ENCODE measurements at places on chromosomes 7 and 10. TPM values are rescaled to one million over a fixed set of nuclear protein-coding genes. Genes with fewer than 3 reads are reported as not detected.

SEMA3A gene
- 4.6 TPM for total RNA-seq

DNA sequence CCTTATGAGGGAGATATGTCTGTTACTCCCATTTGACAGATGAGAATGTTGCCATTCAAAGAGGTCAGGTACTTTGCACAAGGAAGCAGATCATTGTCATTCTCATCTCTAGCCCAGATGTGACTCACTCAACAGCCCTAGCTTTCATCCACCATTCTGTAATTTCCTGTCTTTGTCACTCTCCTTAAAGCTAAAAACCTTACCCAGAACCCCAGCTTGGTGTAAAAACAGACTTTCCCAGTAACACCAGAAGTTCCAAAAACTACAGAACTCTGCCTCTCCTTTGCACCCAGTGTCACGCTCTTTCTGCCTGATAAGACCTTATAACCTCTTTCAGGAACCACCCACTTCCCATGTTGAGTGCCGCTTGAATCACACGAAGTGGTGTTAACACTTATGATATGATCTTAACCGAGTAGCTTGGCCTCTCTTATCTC is 89.1 kb upstream of the SP4 start:
- DNase-seq, result no peak

ATOH7 gene
- total RNA-seq, result not detected

TRPV5 gene
- total RNA-seq, result 0.21 TPM

CYP26C1 gene
- total RNA-seq, result 2.2 TPM

OPN1SW gene
- total RNA-seq, result not detected

All from tibial nerve (tissue), 4 donors.